Cardiac fibroblast (primary cell): ENCODE measurements at places on chromosomes 5 and 9.

GRCh38 chr5:44246986-44247385 is 142.2 kb downstream of the FGF10 start:
- no peak for DNase-seq

- no peak for DNase-seq
These were observed 16.6 kb downstream of the KCNIP1 start for GRCh38 chr5:170520372-170520771.

DNA sequence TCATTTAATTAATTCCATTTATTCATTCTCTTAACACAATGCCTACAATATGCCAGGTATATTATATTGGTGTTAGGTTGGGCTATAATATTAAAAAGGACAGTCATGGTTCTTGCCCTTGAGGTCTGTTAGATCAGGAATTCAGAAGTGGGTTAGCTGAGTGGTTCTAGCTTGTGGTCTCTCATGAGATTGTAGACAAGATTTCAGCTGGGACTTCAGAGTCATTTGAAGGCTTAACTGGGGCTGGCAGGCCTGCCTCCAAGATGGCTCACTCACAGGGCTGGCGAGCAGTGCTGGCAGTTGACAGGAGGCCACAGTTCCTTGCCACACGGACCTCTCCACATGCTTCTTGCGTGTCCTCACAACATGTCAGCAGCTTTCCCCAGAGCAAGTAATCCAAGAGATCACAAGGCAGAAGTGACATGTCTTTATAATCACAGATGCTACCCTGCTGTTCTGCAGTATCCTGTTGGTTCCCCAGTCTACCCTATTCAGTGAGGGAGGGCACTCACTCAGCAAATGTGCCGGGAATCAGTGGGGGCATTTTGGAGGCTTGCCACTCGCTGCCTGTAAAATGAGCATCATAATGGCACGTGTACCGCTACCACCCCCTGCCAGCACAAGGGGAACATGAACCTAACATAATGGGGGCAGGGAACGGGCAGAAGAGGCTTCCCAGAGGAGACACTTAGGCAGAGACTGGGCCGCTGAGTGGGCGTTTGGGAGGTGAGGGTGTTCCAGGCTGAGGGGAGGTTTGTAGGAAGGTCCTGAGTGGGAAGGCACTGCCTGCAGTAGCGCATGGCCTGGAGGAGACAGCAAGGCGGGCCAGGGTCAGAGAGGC is 70.0 kb downstream of the EXOSC2 start:
- no peak for DNase-seq

GRCh38 chr5:15463231-15463980 is 36.6 kb upstream of the FBXL7 start:
- peak; percentile 55 for DNase-seq

- peak; percentile 84 for DNase-seq
These were observed 43.1 kb downstream of the SPATA31D1 start for GRCh38 chr9:82031538-82032280.

DNA sequence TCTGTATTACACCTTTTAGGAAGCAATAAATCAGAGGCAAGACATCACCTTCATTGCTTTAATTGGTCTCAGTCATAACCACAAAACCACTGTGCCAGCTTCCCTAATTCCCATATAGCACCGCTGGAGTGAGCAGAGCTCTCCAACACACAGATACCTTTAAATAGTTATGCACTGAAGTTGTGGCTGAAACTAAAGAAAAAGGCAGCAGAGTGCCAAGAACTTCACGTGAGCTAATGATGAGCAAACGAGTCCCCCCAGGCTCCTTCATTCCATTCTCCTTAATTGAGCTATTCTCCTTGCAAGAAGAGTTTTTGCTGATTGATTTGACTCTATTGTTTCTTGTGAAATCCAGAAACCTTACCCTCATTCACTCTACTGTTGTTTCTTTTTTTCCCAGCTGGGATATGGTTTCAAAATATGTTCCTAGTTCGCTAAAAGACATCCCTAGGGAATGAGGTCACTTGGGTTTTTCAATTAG is 501.5 kb downstream of the SPATA31D1 start:
- peak; percentile 59 for DNase-seq

GRCh38 chr9:28289746-28290145 is 716.5 kb upstream of the C9orf72 start:
- DNase-seq: no peak

GRCh38 chr5:56164376-56164775 is 68.8 kb downstream of the ANKRD55 start:
- DNase-seq: no peak

GRCh38 chr5:171906703-171907590 is 99.5 kb downstream of the FBXW11 start:
- DNase-seq: no peak

DNA sequence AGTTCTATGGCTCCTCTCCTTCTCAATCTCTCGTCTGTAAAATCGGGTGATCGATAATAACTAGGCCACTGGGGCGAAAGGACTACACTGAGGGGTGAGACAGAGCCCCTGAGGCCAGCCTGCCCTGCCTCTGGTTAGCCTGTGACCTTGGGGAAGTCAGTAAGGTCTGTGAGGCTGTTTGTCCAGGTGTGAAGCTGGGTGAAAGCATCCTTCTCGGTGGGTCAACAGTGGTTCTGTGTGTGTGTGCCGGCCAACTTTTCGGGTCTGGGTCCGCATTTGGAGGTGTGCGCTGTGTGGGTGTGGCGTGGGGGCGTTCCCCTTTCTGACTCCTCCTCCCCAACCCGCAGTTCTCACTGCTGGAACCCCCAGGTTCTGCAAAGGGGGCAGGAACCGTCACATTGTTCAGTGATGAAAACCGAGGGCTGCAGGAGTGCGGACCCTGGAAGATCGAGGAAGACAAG is 5.0 kb upstream of the RNF44 start:
- no peak for DNase-seq

GRCh38 chr9:13378154-13378553 is 98.7 kb upstream of the MPDZ start:
- no peak for DNase-seq

GRCh38 chr5:84870369-84870768 is 485.7 kb upstream of the EDIL3 start:
- no peak for DNase-seq

DNA sequence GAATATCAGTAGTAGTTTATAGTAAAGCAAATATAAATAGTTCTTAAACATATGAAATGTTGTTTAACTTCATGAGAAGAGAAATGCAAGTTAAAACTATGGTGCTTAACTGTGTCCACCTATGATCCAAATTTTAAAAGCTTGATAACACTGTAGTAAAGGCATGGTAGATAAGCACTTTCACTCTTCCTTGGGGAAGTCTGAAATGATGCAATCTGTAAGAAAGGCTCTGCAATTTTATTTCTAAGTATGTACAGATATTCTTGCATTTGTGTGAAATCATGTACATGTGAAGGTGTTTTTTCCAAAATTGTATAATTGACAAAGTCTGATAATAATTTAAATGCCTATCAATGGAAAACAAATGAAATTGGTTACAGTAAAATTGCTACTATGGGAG is 66.9 kb downstream of the SYK start:
- DNase-seq: peak; percentile 2

GRCh38 chr9:110087605-110088004 is 120.4 kb downstream of the C9orf152 start:
- no peak for DNase-seq

DNA sequence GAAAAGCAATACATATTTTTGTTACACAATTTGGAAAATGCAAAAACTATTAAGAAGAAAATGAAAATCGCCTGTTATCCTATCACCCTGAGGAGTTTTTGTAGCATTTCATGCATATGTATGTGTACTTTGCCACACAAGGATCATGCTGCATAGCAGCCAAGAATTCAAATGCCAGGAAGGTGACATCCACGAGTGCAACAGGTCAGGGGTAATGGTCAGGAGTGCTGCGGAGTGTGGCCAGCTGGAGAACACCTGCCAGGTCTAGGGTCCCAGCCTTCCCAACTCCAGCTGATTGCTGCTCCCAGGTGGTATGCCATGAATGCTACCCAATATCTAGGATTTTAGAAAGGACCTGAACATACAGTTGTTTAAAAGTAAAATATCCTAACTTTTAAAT is 617.1 kb downstream of the PRELID2 start:
- no peak for DNase-seq

- DNase-seq: no peak
These were observed 457 bp downstream of the UGCG start for GRCh38 chr9:111896942-111897600.

DNA sequence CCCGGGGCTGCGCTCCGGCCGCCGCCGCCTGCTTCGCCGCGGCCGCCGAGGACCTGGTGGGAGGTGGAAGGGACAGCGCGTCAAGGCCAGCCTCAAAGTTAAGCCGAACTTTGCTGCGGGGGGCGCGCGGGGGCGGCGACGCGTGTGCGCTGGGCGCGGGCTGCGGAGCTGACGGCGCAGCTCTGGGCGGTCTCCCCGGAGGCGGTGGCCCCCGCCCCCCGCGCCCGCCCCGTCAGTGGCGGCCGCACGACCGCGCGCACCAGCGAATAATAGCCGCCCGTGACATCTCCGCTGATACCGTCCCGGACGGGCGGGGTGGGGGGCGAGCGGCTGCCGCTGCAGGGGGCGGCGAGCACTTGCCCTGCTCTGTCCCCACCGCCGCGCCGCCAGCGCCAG is 579 bp upstream of the FAM78A start:
- no peak for DNase-seq

DNA sequence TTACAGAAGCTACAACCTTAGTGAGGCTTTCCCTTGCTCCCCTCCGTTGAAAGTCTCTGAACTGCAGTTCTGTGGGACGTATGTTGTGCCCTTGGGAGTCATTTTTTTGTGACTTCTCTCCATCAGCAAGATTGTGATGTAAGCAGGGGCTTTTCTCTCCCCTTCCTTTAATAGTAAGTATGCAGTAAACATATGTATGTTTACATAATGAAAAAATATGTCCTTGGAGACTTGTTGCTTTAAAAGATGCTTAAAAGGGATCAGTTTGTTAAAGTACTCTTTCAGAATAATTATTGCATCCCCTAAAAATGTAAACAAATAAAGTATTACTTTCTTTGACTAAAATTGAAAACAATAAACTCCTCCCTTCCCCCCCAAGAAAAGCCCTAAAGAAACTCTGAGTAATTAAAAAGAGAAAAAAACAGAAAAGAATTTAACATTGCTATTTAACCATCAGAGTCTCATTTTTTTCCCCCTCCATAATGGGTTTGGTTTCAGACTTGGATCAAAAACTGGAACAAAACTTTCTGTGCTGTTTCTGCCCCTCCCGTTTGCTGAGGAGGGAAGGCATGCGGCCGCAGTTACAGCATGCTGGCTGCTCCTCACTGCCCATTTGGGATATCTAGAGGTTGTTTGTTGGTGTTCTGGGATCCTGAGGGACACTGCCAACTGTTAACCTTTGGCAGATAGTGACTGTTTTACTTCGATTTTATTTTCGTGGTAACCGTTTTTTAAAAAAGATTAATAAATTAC is 40.2 kb downstream of the TRIO start:
- DNase-seq: no peak

DNA sequence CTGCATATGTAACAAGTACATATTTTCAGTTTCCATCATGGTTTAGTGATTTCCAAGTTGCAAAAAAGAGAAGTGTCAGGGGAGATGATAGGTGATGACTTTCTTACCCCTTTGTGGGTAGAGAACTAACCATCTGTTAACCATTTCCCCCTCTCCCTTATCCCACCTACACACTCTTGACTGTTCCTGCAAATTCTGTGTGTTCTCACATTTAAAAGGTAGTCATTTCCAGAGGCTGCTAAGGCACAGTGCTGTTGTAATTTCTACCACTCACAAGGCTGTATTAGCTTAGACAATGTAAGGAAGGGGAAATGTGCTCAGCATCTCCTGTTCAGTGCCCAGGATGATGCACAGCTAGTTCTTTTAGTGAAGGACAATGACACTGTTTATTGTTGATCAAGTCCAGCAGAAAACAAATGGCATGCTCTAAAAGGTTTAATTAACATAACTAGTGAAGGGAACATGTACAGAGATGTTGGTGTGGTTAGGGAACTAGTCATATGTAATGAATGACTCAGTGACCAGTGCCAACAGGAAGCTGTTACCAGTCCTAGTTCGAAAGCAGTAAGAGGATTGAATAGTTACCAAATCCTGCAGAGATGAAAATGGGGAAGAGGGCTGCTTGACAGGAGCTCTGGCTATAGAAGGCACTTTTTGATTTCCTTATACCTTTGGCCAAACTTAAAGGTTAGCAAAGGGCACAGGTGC is 165.1 kb downstream of the PLK2 start:
- no peak for DNase-seq

DNA sequence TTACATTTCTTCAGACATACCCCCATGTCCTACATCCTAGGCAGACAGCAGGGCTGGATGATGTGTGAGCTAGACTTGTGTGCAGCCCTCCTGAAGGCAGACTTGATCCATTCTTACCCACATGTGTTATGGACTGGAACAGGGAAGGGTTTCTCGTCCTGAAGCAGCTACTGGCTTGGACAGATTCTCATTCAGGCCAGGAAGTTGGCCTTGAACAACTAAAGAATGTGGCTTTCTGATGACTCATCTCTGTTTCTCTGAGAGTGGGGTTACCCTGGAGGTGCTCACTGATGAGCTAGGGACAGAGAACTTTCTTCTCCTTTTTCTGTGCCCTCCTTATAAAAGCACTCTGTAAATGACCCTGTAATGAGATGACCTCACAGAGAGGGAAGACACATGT is 246.5 kb downstream of the PCSK5 start:
- peak; percentile 68 for DNase-seq

- peak; percentile 12 for DNase-seq
These were observed 23.4 kb downstream of the HRH2 start for GRCh38 chr5:175681045-175681967.

GRCh38 chr5:43412644-43413043 is 453 bp upstream of the CCL28 start:
- DNase-seq: no peak

- DNase-seq: peak; percentile 86
These were observed 88.8 kb downstream of the NR3C1 start for GRCh38 chr5:143314659-143315058.

DNA sequence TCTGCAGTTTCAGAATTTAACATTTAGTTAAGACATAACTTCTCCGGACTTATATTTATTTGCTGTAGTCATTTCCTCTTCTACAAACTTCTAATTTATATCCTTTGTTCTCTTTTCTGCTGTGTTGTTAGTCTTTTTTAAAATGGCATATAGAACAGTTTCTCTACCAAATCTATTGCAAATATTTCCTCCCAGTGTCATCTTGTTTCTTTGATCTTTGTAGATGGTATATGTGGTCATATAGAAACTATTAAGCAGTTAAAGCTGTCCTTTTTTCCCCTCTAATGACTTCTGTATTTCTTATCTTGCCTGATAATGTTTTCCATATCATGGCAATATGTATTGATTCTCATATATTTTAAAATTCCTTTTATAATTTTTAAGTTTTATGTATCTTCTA is 264.5 kb downstream of the MCTP1 start:
- DNase-seq: no peak

- DNase-seq: no peak
These were observed 41.2 kb upstream of the FAM174A start for GRCh38 chr5:100493996-100494395.

GRCh38 chr5:172834415-172835289 is 601 bp downstream of the ERGIC1 start:
- no peak for DNase-seq
